ENCODE measurements at places on chromosomes 1 and 21.

DNA sequence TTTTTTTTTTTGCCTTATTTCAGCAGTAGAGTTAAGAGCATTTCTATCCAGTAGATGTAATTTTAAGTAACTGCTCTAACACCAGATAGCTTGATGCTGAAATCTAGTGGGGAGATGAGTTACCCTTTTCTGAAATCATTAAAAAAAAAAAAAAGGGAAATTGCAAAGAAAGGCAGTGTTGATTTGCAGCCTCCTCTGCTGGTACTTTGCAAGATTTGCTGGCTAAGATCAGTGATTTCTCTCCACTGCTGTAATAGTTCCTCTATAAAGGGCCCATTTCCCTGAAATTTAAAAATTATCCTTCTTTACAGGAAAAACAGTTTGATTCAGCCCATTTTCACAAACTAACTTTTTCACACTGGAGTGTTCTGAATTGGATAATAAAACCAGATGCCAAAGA lies 120.6 kb downstream of the PTBP2 start:
- DNase-seq: no peak

DNA sequence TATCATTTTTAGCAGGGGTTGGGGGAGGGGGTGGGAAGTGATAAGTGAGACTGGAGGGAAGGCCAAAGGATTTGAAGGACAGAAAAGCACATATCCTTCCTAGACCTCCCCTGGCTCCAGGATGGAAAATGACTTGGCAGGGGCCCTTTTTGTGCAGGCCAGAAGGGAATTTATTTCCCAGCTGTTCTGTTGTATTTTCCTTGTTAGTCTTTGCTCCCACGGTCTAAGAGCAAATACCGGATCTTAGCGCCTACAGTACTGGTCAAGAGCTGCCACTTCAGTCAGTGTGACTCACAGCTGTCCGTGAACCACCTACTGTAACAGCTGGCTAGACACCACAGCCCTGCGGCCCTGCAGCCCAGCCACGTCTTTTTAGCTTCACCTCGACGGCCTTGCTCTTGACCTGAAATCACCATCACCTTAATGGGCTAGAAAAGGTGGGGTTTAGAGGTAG lies 51.0 kb upstream of the ERRFI1 start:
- no peak for DNase-seq

GRCh38 chr21:42154237-42155044 lies 64.5 kb upstream of the ABCG1 start:
- DNase-seq: no peak

- DNase-seq: no peak
These were observed 145.8 kb upstream of the TMPRSS15 start for GRCh38 chr21:18549214-18549905.

GRCh38 chr1:10586125-10586524 lies 111.4 kb downstream of the PEX14 start:
- no peak for DNase-seq

DNA sequence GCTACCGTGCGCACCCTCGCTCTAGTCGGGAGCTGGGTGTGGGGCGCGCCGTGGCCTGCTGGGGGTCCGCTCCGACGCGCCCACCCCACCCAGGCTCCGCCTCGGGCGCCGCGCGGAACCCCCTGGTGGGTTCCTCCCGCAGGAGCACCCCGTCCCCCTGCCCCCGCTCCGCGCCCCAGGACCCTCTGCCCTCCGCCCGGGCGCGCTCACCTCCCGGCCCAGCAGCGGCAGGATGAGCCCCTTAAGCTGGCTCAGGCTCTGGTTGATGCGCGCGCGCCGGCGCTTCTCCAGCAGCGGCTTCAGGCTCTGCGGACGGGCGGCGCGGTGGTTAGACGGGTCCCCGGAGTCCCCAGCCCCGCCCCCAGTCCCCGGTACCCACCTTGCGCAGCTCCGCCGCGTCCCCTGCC lies 319 bp downstream of the HES2 start:
- DNase-seq: no peak

DNA sequence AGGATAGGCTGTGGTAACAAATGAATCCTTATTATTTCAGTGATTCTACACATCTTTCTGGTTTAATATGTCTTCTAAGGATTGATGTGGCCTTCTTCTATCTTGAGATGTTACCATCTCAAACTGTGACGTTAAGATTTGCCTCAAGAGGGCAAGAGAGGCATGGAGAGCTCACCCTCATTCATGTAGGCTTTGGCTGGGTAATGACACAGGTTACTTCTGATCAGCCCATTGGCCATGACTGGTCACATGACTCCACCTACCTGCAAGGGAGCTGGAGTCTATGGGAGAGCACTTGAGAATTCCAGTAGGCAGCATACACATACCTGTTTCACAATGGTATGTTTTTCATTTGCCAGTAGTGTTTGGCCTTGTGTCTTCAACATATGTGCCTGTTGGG lies 30.0 kb downstream of the CACHD1 start:
- DNase-seq: no peak

- DNase-seq: no peak
These were observed 9.4 kb downstream of the SELENON start for GRCh38 chr1:25809283-25809926.

- no peak for DNase-seq
These were observed 107.5 kb downstream of the DTL start for GRCh38 chr1:212142883-212143530.

- no peak for DNase-seq
These were observed 60.9 kb downstream of the FGGY start for GRCh38 chr1:59357645-59358320.

DNA sequence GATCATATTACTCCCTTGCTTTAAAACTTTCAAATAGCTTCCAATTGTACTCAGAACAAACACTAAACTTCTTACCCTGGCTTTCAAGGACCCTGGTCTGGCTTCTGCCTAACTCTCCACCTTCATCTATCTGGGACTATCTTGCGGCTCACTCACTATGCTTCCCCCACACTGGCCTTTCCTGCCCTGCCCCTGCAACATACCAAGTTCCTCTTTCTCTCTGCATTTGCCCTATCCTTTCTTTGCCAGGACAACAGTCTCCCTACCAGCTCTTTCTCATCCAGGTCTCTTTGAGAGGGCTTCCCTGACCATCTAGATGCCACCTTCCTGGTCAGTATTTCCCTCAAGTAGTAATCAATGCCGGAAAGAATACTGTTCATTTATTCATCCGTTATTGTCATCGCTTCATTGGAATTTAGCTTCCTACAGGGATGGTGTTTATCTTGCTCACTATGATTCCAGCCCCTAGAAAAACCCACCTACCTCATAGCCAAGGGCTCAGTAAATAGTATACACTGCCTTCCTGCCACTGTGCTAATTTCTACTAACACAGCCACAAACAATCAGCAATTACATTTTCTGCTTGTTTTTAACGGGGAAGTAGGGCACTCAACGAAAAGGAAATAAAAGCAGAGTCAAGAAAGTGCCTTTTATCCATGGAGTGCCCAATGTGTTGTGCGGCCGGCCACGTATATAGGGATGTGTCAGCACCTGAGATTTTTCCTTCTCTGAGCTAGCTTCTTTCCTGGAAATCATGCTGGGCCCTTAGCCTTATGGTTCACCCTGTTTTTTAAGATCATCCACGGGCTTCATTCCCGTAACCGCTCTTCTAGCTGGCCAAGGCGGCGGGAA lies 521 bp upstream of the CDC7 start:
- no peak for DNase-seq

DNA sequence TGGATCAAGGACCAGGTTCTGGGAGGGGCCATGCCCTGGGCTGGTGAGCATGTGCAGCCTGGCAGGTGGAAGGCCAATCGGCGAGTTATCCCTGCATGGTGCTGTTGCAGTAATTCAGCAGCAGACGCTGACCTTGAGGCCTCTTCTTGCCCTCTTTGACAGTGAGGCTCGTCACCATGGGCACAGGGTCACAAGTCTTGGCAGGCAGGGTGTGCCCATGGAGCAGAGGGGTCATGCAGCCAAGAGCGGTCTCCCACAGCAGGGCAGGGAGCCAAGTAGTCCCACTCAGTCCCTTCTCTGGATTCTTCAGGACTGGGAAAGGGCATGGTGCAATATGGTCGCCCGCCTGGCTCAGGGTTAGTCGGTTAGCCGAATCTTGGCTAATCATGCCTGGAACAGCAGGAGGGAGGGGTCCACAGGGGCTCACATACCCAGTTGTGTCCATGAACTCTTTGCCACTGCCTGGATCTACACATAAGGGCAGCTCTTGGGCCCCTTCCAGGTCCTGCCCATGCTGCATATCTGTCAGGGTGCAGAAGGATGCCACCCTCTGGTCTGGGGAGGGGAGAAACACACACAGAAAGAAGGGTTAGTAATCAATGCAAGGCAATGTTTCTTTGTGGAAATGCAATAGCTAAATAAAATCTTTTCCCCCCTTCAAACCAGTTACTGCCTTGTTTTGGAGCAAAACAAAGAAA lies 226.8 kb downstream of the SIPA1L2 start:
- DNase-seq: no peak

DNA sequence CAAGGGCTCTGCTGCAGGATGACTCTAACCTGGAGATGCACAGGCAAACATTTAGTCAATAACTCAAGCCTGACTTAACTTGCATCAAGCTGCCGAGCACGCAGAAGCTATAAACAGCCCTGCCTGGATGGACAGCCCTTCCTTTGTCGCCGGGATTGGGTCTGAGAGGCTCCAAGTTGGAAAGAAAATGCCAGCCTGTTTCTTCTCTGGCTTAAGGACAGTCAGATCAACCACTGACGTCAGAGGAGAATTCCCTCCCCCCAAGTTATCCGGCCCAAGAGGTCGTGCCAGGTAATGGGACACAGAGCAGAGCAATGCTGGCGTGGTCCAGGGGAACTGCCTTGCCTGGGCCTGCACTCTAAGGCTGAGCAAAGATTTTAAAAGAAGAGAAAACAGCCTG lies 27.1 kb upstream of the LRRC38 start:
- no peak for DNase-seq

DNA sequence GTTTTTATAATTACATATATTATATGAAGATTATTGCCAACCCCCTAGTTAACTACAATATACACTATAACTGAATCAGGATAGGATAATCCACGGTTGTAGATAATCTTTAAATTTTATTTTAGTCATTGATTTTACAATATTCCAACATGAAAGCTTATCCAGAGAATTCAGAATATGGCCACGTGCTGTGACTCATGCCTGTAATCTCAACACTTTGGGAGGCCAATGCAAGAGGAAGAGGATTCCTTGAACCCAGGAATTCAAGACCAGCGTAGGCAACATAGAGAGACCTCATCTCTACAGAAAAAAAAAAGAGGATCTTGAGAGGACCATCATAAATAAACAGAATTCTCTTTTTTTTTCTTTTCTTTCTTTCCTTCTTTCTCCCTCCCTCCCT lies 119.6 kb upstream of the CACYBP start:
- no peak for DNase-seq

GRCh38 chr1:162321809-162322422 lies 54.7 kb downstream of the SPATA46 start:
- DNase-seq: no peak

DNA sequence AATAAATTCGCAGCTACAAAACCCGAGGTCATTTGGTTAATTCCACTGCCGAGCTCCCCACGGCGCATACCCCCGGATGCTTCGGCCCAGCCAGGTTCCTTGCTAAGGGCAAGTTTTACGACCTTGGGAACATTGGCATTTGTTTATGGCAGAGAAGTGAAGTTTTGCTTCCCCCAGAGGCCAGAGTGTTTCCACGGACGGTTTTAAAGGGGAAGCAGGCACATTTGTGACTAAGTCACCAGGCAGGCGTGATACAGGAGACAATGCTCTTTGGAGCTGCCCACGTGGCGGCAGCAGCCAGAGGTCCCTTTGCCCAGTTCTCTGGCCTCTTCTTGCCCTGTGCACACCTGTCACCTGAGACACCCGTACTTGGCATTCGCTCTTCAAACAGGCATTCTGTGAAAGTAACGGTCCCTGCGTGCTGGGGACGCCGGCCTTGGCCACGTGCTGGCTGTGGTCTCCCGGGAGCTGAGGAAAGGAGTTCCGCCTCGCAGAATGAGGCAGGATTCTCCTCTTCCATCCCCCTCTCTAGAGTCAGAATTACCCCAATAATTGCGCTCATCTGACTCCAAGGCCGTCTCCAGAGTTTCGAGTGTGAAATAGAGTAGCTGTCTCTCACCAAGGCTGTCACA lies 138.3 kb downstream of the PRDM16 start:
- no peak for DNase-seq

- DNase-seq: peak; percentile 21
These were observed 930 bp downstream of the CDC14A start for GRCh38 chr1:100353071-100353801.

DNA sequence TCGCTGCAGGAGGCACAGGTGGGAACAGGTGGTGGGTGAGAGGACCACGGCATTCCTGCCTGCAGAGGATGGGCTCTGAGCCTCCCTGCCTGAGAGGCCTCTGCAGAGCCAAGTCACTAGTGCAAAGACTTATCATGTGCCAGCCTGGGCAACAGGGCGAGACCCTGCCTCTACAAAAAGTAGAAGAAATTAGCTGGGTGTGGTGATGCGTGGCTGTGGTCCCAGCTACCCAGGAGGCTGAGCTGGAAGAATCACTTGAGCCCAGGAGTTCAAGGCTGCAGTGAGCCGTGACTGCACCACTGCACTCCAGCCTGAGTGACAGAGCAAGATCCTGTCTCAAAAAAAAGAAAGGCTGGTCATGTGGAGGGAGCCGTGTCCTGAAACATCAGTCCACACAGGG lies 46.4 kb downstream of the PKNOX1 start:
- DNase-seq: no peak

DNA sequence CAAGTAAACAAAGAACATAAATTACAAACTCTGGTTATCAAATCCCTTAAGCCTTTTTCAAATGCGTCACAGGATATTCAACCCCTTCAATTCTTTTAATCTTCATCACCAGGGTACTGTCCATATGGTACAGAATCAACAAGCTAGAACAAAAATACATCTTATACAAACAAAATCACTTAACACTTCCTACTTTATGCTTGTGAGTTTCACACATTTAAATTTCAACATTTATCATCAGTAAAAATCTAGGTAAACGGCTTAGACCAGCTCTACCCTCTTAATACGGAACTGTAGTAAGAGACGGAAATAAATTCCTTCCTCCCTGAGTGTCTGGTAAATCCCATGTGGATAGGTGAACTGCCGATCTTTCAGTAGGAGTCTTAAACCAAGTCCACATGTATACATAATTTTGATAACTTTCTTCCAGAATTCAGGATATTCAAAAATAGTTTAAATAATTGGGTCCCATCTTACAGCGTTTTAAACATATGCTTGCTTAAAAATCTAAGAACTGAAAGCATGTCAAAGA lies 1.0 kb downstream of the CCDC181 start:
- DNase-seq: no peak

- DNase-seq: no peak
These were observed 9.9 kb downstream of the CNIH3 start for GRCh38 chr1:224626042-224626441.

GRCh38 chr21:14866859-14867765 lies 197.7 kb downstream of the NRIP1 start:
- DNase-seq: no peak

- DNase-seq: peak; percentile 57
These were observed at the start of gene NVL for GRCh38 chr1:224329842-224330753. TSS of gene NVL (minus strand) at chr1:224330172. CDS start at chr1:224330127, 45 bp downstream.

DNA sequence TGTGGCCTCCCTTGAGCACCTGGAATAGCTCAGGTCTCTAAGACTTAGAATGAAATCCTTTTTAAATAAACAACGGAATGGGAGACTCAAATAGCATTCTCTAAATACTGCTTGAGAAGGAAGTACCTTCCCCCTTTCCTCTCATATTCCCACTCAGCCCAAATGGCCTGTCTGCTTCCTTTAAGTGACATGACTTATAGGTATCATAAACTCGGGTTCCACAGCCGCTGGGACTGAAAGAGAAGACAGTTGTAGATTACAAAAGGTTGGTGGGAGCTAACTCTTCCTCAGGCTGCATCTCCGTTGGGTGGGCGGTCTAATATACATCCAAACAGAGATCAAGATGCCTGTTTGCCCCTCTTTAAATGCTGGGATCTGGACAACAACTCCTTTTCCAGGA lies 1.2 kb upstream of the HMCN1 start:
- DNase-seq: no peak

Data from activated T-helper 1 cell treated with anti-CD3 and anti-CD28 coated beads, Interleukin-2, amount 50 U/mL, for 16 hours (primary cell).